ENCODE measurements at places on chromosomes 5 and 9.

GRCh38 chr5:32602906-32603305, 17.5 kb downstream of the SUB1 start:
- no peak for DNase-seq

DNA sequence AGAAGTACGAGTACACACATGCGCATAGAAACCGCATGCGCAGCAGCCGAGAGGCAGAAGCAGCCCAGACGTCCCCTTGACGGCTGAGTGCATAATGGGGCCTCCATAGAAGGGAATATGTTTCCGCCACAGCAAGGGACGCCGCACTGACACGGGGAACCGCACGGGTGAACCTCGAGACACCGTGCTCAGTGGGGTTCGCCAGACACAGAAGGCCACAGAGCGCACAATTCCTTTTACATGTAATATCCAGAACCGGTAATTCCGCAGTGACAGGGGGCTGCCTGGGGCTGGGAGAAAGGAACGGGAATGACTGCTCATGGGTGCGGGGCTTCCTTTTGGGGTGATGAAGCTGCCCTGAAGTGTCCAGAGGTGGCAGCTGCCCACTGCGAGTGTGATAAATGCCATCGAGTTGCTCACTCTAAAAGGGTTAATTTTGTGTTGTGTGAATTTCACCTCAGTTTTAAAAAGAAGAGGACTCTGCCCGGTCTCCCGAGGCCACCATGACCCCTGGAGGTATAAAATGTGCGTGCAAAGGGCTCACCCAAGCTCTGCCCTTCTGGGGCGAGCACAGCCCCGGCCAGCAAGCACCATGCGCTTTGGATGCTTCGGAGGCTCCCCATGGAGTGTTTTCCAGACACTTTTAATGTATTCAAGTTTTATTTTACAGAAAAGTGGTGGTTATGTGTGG, 29.7 kb downstream of the MRPL36 start:
- no peak for DNase-seq

GRCh38 chr5:11384441-11385250, 519.6 kb downstream of the CTNND2 start:
- no peak for DNase-seq

- no peak for DNase-seq
Measured at GRCh38 chr9:19637084-19637483, 151.8 kb downstream of the SLC24A2 start.

GRCh38 chr5:145141534-145141933, 693.6 kb downstream of the PRELID2 start:
- no peak for DNase-seq

DNA sequence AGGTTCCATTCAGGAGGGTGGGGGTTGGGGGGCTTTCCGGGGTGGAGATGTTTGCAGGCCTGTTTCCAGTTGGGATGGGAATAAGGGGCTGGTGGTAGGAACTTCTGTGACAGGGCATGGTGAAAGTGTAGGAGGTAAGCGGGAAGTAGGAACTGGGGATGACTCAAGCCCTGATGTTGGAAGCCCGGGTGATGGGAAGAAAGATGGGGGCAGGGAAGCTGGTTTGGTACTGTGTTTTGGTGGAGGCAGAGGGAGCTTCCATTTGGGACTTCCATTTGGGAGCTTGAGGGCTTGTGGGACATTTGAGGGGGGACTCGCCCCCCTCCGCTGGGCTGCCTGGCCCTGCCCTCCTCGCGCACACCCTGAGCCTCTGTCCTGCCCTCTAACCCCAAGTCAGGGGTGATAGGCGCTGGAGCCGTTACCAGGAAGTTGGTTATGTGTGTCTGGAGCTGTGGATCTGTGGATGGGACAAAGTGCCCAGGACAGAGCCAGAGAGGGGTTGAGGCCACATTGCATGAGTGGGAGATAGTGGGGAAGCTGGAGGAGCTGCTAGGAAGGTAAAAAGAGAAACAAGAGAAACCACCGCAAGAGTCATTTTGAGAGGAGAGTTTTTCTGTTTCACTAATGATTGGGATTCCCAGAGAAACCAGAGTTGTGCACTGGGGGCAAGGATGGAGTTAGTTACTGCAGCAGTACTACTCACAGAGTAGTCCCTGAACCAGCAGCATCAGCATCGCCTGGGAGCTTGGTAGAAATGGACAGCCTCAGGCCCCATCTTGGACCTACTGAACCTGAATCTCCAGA, 6.6 kb downstream of the RGS14 start:
- DNase-seq: no peak

DNA sequence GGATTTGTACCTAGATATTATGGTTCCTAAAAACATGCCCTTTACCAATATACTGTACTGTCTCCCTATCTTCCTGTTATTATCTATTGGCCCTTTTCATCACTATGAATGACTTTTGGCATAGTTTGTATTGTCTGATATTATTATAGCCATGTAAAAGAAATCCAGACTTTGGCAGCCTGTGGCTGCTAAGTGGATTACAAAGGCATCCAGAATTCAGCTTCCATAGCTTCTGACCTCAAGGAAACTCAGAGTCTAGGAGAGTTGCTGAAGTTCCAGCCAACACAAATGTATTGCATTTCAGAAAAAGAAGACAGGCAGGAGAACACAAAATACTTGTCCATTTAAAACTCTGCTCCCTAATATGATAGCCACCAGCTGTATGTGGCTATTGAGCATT, 319.2 kb upstream of the MPDZ start:
- no peak for DNase-seq

- no peak for DNase-seq
Measured at GRCh38 chr9:69141851-69142250, 32.2 kb upstream of the TJP2 start.

DNA sequence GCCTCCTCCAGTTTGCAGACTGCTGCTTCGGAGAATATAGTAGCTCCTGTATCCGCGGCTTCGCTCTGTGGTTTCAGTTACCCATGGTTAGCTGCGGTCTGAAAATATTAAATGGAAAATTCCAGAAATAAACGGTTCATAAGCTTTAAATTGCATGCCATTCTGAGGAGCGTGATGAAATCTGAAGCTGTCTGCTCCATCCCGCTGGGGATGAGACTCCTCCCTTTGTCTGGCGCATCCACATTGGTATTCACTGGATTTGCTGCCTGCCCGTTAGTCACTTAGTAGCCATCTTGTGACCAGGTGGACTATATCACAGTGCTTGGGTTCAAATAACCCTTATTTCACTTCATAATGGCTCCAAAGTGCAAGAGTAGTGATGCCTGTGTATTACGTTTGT, 36.3 kb downstream of the MSX2 start:
- DNase-seq: no peak

DNA sequence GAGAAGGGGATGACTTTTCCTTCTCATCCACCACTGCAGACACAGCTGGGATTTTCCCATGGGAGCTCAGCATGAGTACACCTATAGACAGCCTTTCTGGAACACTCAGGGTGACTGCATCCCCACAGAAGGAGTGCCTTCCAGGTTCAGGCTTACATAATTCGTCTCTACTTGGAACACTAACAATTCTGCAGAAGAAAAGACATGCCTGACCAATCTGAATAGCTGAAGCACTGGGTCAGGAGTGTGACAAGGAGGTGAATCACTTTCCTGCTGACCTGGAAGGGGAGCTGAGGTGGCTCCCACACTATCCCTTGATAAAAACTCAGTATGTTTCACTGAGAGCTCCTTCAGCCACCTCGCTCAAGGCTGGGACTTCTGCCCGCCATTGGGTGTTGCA, 425.3 kb downstream of the TLR4 start:
- no peak for DNase-seq
